ENCODE measurements at places on chromosomes 11 and 22.

DNA sequence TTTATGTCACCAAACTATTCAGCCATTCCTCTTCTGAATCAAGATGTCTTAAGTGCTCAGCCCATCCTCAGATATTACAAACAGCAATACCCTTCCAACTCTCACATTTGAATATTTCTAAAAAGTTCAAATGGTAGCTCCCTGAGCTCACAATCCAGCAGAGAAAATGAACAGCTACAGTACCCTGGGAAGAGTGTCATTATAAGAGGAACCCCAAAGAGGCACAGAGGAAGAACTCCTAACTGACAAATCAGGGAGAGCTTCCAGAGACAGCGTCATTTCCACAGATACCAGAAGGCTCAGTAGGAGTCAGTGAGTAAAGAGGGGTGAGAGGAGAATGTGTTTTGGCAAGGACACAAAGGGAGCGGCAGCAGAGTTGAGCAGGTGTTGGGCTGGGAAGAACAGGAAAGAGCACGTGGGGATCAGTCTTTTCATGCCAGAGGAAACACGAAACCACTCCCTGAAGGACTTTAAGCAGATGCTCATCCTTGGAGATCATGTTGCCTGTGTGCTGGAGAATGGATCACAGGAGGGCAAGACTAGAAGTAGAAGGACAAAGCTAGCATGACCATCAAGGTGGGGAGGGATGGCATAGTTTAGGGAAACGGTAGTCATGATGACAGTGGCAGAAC, 4.3 kb downstream of the CLTCL1 start:
- no peak for DNase-seq

DNA sequence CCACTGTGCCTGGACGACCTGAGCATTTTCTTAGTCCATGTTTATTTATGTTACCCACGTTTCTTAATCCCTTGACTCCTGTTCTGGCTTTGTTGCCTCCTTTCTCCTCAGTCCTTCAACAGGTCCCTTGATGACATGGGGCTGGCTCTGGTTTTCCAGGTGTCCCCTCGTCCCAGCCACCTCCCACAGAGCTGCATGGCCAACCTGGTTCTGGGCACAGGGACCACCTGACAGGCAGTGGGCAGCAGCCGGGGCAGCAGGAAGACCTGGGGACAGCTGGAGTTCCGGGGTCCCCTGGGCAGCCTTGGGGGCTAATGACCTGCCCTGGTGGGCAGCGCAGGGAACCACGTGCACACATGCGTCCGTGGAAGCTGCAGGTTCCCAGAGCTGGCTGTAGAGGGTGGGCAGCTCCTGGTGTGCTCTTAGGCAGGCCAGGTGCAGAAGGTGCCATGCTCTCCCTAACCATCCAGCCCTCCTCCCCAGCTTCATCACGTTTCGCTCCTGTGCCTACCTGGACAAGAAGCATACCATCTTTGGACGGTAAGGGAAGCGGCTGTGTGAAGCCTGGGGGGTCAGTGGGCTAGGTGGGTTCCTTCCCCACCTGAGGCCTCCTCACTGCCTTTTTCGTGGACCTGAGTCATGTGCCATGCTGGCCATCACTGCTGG, 27.7 kb downstream of the PPIL2 start:
- DNase-seq: no peak

GRCh38 chr22:42160251-42160650, 29.6 kb upstream of the CYP2D6 start:
- no peak for DNase-seq

- DNase-seq: no peak
These were observed 23.9 kb downstream of the NEFH start for GRCh38 chr22:29503811-29504372.

GRCh38 chr11:111352231-111352746, 26.8 kb downstream of the POU2AF1 start:
- DNase-seq: no peak

DNA sequence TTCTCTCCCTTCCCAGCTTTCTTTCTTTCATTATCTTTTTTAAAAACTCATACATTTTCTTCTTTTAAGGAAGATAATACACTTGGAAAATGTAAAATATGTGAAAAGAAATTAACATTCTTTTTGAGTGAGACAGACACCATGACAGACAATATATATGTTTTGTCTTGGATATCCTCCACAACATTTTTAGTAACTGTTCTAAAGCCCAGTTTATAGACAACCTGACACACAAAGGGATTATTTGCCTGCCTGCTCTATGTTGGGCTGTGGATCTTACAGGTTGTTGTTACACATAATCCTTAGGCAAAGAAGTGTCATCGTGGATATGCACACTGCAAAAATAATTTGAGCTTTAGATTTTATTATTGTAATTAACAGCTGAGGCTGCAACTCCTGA, 301.4 kb upstream of the PDGFD start:
- no peak for DNase-seq

DNA sequence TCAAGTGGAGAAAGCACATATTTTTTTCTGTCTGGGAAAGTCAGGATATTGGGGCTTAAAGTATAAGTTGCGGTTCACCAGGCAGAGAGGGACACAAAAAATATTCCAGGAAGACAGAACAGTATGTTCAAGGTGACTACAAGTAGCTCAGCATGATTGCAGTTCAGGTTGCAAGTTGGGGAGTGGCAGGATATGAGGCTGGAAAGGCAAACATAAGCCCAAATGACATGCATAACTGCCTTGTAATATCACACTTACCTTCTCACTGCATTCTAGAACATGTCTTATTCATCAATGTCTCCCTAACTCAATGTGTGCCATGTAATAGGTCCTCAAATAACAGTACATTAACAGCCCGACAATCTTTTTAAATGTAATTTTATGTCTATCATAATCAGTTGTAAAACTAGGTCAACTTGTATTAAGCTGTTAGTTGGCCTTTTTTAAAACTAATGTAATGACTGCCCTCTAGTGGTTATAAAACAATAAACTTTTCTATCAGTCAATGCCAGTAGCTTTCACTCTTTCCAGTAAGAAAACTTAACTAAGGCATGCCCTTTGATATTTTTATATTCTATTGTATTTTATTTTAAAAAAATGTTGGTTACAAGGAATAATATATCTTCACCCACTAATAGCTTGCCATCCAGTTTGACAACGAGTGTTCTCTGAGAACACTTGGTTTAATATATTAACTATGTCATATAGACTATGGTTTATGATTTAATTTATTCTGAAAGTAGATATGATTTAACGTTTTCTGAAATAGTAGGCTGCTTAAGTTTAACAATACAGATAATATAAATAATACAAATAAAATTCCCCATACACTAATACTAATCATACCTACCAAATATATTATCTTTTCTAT, 39.4 kb upstream of the CFAP300 start:
- no peak for DNase-seq

DNA sequence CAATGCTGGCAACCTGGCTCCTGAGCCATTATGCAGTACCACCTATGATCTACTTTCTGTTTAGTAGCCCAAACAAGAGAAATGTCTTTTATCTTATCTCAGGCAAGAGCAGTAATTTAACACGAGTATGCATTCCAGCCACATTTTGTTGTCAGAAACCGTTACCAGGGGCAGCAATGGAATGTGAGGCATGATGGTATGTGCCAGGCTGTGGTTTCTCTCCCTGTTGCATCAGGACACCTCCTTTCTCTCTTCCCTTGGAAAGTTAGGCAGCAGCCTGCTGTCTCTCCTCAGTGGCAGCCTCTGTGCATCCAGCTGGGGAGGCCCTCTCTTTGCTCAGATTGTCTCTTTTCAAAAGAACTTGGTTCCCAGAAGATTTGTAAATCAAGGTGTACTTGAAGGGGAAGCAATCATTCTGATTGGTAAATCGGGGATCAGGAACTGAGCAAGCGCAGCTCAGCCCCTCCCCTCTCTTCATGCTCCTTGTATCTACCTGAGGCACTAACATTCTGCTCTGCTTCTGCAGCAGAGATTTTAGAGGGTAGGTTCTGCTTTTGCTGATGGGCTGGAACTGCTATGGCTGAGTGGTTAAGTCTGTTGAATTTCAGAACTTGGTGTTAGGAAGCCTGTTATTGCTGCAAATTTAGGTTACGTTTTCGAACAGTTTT, 229.2 kb downstream of the ADAMTS15 start:
- no peak for DNase-seq

- DNase-seq: no peak
These were observed 293.3 kb downstream of the BRD1 start for GRCh38 chr22:49534386-49534785.

GRCh38 chr11:47863898-47864430, 15.8 kb upstream of the NUP160 start:
- no peak for DNase-seq

- DNase-seq: no peak
These were observed 614 bp upstream of the ASCL2 start for GRCh38 chr11:2271077-2271326.

DNA sequence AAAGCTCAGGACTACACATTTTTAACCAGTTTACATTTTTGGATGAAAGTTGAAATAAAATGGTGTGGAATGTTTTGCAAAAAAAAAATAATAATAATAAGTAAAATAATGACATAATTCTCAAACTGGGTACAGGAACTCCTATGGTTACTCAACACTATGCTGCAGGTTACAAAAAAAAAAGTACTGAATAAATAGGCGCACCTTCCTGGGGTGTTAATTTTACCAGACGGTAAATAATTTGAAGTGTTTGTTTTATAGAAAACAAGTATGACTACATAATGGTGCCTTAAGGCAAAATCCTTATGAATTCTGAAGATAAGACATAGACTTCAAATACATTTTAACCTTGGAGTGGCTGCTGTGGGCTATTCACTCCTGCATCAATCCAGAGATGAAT, 76.5 kb downstream of the RELT start:
- no peak for DNase-seq
